ENCODE measurements at places on chromosomes 11 and 22.
A peak's percentile ranks its signal among the peaks of the same experiment; 100 is the strongest.

GRCh38 chr11:44986315-44986714 is 35.6 kb upstream of the TP53I11 start:
- no peak for DNase-seq

DNA sequence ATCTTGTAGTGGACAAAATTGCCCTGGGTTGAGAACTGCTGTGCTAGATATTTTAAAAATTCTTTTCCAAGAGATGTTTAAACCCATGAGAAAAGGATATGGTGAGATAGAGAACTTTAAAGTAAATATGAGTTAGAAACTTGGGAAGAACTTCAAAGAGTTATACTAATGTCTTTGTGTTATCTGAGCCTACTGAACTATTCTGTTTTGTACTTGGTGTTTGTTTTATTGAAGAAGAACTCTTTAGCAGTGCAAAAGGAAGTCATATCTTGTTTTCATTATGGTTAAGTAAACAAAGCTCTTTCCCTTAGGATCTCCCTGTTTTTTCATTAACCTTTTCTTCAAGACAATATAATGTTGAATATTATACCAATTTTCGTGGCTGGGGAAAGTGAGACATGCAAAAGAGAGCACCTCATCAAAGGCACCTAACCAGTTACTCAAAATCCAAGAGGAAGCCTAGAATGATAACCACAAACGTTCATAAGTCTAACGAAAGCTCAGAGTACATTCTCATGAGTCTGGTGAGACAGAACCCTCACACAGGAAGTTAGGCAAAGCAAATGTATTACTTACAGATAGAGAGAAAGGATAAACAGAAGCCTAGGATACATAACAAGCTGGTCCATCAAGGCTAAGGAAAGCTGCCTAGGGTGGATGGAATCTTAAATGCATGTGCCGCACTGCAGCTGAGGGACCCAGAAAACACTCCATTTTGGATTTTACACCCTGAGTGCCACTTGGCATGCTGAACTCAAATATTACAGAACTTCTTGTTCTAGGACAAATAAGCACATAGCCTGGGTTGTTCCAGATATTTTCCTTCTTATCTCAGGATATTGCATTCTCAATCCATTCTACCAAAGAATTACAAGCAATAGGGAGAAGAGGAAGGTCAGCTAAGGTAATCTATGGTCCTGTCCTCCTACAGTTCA is 112.5 kb upstream of the ANO3 start:
- DNase-seq = no peak

DNA sequence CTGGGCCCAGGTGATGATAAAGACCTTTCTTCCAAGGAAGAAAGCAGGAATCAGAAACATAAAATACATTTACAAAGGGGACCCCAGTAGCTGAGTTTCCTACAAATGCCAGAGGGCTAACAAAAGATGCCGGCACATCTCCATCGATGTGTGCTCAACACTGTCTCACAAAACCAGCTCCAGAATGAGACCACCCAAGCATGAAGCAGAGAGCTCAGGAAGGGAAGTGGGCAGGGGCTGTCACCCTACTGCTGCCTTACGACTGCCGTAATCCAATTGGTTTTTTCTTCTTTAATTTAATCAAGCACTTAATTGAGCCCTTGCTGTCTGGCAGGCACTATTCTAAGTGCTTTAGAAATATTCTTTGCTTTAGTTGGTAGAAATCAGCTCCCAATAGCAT is 26.1 kb downstream of the SMCO4 start:
- DNase-seq = no peak

DNA sequence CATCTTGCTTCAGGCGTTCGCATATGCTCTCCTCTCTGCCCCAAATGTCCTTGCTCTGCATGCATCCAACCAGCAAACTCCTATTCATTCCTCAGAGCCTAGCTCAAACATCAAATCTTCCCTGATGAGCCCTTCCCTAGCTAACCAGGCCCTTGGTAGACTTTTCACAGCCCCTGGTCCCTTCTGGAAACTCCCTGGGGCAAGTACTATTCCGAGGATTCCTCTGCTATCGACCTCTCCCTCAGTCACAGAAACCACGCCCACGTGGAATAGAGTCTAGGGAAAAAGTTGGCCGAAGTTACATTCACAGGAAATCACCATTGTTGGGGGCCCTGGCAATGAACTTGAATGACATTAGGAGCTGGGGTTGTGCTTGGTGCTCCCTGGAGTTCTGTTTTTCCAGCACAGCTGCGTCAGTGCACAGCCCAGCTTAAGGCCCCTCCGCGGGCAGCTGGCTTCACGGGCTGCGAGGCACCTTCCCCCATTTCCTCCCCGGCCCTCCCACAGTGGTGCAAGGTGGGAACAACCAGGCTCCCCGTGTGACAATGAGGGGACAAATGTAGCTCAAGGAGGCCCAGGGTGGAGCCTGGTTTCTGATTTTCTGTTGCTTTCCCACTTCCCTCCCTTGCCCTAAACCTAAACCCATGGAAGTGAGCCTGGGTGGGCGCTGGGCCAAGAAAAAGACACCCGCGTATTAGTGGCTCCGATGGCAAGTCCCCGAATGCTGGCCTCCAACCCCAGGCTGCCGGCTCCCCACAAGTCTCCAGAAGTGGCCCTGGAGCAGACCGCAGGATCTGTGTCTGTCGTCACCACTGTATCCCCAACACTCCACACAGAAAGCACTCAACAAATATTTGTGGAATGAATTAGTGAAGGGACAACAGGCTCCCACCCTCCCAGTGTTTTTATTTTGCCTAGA is 4.3 kb upstream of the ATP5MGL start:
- DNase-seq = no peak

DNA sequence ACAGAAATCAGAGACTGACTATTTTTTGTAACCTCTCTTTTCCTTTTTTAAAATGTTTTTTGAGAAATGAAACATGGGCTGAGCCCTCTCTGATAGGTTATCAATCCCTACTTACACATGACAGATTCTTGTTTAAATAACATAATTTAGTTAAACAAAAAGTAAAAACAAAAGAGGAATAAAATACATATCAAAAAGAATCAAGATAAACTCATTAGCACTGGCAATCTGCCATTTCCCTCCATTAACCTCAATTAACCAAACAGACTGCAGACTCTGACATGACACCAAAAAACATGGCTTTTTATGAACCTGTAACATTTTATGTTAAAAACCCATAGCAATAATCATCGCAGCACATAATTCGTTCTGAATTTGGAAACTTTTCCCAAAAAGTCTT is 284.4 kb upstream of the MTNR1B start:
- no peak for DNase-seq

DNA sequence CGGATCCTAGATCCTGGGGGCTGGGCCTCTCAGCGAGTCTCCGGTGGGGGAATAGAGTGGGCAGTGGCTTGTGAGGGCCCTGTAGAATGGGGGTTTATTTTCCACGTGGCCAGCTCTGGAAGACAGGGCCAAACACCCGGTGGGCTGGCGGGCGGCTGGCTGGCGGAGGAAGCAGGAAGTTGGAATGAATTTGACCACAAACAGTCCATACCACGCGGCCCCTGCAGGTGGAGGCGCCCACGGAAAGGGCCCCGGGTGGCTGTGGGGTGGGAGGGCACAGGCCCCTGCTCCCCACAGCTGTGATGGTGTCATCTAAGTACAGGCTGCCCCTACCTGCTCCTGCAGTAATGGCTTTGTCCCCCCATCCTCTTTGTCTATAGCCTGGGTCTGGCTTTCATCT is 15.1 kb downstream of the MCAT start:
- DNase-seq = no peak

GRCh38 chr22:48664586-48664985 is 1163.1 kb downstream of the BRD1 start:
- no peak for DNase-seq

DNA sequence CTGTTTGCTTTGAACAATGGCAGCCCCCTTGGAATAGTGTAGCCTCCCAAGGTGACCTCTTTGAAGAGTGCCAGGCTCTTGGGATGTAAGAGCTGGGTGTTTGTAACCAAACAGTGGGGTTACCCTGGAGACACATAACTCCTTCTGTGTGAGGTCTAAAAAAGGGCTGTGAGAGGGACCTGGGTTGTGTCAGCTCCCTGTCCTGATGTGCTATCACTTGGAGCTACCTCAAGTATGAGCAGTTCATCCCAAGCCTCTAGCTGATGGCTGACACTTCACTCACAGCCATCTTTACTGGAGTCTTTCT is 40.2 kb downstream of the TSPAN18 start:
- DNase-seq = no peak

GRCh38 chr11:102791271-102792036 is 6.5 kb downstream of the MMP1 start:
- DNase-seq = no peak

DNA sequence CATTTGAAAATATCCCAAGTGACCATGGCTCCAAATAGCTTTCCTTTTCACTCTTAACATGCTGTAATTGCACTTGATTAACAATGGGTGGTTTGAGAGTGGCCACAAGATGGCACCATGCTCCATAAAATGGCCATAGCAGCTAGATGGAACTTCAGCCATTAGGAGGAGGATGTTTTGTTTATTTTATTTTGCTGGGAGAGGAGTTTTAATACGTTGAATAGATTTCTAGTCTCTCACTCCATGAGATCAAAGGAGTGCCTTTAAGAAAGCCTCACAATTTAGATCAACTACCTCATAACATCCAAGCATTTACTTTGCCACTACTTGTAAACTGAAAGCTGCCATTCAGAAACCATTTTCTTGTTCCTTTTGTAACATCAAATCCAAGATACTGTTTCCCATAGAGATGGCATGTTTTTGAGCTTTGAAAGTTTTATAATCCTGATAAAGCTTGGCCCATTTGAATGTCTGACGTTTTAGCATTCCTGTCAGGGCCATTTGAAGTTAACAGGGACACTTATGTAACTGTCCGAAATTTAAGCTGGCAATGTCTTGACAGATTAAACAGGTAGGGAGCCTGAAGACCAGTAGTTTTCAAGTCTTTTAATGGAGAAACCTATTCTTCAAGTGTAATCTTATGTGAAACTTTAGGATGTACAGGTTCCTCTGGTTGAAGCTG is 4.7 kb downstream of the FEN1 start:
- DNase-seq = peak; percentile 73

- no peak for DNase-seq
Measured at GRCh38 chr11:35784699-35785098, 122.1 kb downstream of the TRIM44 start.

- peak; percentile 57 for DNase-seq
Measured at GRCh38 chr11:32892355-32893092, at the start of gene QSER1. TSS of gene QSER1 (plus strand) at chr11:32892811. CDS start at chr11:32893126, 315 bp downstream.

DNA sequence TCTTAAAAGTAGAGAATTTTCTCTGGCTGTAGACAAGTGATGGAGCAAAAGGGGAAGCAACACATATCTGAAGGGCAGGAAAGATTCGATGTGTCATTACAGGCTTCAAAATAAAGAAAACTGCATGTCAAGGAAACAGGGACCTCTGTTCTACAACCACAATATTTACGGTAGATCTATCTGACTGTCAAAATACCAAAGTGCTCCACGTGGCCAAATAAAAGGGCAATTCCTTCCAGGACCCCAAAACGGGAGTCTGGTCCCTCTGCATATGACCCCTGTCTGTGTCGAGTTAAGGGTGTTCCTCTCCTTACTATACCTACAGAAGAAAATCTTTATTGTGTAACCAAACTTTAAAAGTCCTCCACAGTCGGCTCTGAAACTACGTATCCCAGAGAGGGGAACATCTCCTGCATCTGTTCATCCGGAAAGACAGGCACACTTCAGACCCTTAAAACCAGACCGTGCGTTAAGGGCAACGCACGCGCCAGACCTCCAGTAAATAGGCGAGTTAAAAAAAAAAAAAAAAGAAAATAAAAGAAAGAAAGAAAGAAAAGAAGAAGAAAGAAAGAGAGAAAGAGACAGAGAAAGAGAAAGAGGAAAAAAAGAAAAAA is 756 bp downstream of the CLNS1A start:
- no peak for DNase-seq

GRCh38 chr11:50080256-50080655 is 47.6 kb downstream of the OR4C45 start:
- DNase-seq = no peak

DNA sequence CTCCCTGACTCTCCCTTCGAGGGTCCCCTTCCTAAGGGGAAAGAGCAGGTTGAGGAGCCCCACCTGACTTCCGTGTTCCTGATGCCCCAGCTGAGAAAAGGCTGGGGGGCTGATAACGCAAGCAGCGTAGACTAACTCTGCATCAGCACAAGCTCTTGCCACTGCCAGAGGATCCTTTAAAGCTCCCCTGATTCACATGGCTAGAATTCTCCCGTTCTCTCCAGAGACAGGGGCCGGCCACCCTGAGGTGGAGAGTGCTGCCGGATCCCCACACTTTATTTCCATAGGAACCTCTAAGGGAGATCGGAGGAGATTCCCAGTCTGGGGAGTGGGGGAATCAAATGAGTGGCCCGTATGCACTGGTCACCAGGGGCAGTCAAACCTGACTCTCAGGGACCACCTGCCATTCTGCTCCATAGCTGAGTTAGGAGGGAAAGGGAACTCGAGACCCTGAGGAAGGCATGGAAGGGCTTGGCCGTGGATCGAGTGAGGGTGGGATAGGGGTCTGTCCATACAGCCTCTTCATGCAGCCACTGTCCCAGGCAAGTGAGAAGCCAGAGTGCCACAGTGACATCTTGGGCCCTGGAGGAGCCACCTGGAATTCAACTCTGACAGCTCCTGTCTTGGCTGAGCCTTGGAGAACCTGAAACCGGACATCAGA is 1.4 kb upstream of the VSIG10L2 start:
- DNase-seq = no peak

DNA sequence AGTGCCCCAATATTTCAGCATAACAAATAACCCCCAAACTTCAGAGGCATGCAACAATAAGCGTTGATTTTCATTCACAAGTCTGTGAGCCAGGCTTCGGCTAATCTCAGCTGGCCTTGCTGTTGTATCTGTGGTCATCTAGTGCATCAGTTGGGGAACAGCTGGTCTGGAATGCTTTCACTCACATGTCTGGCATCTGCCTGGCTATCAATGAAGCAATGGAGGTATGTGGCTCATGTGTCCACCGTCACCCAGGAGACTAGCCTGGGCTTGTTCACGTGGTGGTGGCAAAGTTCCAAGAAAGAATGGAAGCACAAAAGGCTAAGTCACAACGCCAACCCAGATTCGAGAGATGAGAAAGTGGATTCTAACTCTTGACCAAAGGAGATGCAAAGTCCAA is 304.8 kb upstream of the ISX start:
- no peak for DNase-seq

- DNase-seq = peak; percentile 82
Measured at GRCh38 chr22:50342651-50343540, at the start of gene PPP6R2. TSS of gene PPP6R2 (plus strand) at chr22:50343327. CDS start at chr22:50393909, 50,582 bp downstream.

- no peak for DNase-seq
Measured at GRCh38 chr11:79963856-79964645, 523.2 kb upstream of the TENM4 start.

GRCh38 chr11:74620531-74620930 is 28.1 kb downstream of the POLD3 start:
- no peak for DNase-seq

GRCh38 chr11:61142424-61142823 is 18.8 kb downstream of the VPS37C start:
- DNase-seq = no peak

GRCh38 chr11:104892723-104893511 is 5.3 kb downstream of the CASP12 start:
- DNase-seq = no peak

GRCh38 chr11:96486890-96487611 is 97.2 kb downstream of the JRKL start:
- DNase-seq = no peak
